ENCODE measurements at places on chromosomes 6 and 20.
A peak's percentile ranks its signal among the peaks of the same experiment; 100 is the strongest.

GRCh38 chr6:157561414-157561790, 180.4 kb downstream of the ZDHHC14 start:
- DNase-seq = peak; percentile 25

GRCh38 chr6:44268095-44268628, 2.1 kb upstream of the TMEM151B start:
- DNase-seq = peak; percentile 45

GRCh38 chr6:40681622-40682021, 94.5 kb upstream of the LRFN2 start:
- peak; percentile 37 for DNase-seq

GRCh38 chr20:48846516-48847492, 19.0 kb upstream of the PREX1 start:
- DNase-seq = no peak

DNA sequence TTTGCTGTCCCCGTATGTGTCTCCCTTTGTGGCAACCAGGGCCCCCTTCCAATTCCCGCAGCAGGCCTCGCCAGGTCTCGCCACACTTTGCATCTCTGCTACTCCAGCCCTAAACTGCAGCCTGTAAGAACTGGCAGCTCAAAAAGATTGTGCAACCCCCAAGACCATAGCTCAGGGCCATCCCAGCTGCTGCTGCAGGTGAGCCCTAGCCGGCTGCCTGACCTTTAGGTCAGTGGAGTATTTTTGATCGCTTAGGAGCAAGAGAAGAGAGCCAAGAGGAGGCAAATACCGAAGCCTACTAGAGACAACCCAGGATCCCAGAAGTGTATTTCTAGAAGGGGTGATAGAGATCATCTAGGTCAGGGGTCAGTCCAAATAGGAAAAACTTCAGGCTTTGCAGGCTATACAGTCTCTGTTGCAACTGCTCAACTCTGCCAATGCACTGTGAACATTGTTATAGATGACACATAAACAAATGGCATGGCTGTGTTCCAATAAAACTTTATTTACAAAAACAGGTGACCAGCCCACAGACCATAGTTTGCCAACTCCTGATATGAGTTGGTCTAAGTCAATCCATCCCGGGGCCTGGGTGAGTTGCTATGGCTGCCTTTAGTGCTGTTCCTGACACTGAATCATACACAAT, 138.4 kb downstream of the EYA2 start:
- DNase-seq = no peak

GRCh38 chr6:155317186-155317585, 2.9 kb upstream of the TFB1M start:
- DNase-seq = no peak

All from SHP77 (cell line).